ENCODE measurements at places on chromosomes 13 and 19. TPM values are rescaled to one million over a fixed set of nuclear protein-coding genes. Genes with fewer than 3 reads are reported as not detected.

DNA sequence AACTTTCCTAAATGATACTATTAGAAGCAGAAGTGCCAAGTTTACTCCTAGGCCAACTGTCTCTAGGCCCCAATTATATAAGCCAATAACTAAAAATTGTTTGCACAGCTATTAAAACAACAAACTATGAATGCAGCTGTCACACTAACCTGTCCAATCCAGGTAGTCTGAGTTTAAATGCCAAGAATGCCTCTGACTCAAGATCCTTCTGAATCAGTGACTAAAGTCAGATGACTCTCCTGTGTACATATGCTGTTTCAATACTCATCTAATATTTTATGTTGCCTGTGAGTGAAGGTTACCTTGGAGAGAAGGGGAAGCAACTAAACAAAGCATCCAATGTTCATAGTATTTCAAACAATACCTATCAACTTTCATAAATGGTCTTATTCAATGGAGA, 257.0 kb downstream of the ENOX1 start:
- no peak for DNase-seq

DNA sequence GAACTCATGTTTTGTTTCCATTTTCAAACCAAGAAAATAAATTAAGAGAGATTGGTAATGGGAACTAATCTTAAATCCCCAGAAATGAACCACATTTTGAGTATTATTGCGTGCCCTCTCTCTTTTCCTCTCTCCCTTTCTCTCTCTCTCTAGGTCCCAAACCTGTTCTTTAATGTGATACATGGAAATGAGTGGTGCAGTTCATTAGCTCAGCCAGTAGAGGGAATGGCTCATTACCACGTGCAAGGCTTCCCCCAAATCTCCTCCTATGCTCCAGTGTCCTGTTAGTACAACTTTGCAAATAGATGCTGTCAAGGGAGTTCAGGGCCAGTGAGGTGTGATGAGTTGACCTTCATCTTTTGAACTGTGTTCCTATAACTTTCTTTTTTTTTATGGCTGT, 178.4 kb downstream of the FGF9 start:
- no peak for DNase-seq

DNA sequence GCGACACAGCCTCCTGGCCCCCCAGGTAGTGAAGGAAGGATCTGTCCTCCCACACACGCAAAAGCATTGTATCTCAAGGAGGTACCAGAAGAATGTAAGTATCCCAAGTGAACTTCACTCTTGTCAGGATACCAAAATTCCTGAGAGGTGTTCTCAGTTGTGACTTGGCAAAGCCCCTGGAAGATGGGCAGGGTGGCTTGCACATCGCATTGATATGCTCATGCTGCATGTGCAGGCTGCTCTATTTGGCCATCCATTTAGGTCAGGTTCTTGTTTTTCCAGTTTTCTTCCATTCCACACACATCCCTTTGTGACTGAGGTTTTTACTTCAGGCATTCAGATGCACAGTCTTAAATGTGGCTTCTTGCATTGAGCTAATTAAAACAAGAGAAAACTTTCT, 382.8 kb downstream of the FOXO1 start:
- no peak for DNase-seq

DNA sequence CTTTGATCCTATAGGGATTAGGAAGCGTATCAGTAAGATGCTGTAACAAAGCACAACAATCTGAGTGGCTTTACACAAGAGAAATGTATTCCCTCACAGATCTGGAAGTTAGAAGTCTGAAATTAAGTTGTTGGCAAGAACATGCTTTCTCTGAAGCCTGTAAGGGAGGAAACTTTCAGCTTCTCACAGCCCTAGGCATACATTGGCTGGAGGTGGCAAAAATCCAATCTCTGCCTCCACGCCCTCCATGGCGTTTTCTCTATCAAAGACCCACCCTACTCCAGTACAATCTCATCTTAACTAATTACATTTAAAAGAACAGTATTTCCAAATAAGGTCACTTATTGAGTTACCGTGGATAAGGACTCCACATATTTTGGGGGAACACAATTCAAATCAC, 211.9 kb downstream of the TDRD3 start:
- DNase-seq: no peak

DNA sequence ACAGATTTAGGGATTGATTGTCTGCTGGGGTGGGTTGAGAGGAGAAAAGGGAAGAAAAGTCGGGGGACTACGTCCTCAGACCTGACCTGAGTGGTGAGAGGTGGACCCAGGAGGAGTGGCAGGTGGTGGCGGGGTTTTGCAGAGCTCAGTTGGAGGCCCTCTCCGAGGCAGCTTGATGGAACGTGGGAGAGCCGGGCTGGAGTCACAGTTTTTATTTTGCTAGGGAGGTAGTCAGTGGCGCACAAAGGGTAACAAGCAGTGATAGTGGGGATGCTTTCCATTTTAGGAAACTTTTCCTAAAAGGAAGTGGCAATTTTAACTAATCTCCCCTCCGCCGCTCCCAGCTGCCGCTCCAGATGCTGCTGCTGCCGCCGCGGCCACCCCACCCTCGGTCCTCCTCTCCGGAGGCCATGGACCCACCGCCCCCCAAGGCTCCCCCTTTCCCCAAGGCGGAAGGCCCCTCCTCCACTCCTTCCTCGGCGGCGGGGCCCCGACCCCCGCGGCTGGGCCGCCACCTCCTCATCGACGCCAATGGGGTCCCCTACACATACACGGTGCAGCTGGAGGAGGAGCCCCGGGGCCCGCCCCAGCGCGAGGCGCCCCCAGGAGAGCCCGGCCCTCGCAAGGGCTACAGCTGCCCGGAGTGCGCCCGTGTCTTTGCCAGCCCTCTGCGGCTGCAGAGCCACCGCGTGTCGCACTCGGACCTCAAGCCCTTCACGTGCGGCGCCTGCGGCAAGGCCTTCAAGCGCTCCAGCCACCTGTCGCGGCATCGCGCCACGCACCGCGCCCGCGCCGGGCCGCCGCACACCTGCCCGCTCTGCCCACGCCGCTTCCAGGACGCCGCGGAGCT, 1.1 kb upstream of the ZNF581 start:
- no peak for DNase-seq

ETV2 gene
- 0.46 TPM for total RNA-seq

ZNF709 gene
- total RNA-seq: 2.2 TPM

CCDC106 gene
- total RNA-seq: 14.2 TPM

ZNF208 gene
- total RNA-seq: 1.5 TPM

ZNF667 gene
- total RNA-seq: 4.8 TPM
